Stimulated activated CD8-positive, alpha-beta memory T cell treated with anti-CD3 and anti-CD28 coated beads, Interleukin-7, amount 100 ng/mL, for 4 hours (primary cell): ENCODE measurements at places on chromosomes 5 and 9.

- DNase-seq, result no peak
Observed at GRCh38 chr5:74094096-74094781, 468.2 kb downstream of the ARHGEF28 start.

DNA sequence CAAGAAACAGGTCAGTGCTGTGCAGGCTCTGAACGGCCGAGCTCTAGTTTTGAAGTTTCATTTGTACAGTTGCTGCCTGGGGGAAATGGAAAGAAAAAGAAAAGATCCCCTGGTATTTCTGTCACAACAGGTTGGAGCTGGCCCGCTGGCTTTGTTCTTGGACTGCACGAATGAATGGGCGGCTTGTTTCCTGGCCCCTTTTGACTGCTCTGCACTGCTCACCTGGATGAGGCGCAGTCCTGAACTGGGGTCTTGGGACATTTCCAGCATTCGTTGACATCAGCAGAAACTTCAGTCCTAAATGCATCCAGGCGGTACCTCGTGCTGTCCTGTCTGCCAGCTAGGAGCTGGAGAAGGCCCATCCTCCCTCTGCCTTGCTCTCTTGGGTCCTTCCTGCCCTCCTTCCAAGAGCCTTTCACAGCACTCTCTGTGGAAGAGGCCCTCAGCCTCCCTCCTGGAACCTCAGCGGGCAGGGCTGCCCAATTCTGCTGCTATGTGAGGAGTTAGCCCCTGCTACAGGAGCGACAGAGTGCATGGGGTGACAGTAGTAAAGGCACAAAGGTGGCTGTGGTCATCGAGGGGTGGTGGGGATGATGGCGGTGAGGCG is 189.2 kb downstream of the FSTL4 start:
- no peak for DNase-seq

DNA sequence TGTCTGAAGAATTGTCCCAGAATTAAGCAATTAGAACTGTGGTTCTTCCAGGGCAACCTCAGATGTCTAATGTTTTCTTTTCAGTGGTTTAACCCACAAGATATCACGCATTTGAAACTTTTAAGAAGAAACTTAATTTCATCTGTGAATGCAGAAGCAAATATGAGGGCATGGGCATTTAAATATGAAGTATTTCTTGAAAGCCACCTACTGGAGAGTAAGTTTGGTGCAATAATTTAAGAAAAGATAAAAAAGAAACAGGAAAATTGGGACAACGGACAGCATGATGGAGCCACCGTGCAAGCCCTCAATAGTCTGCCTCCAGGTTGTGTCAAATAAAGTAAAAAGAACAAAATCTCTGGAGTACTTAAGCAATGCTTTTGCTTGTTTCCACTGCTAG is 1.2 kb upstream of the CAPSL start:
- no peak for DNase-seq

- no peak for DNase-seq
Observed at GRCh38 chr5:38295751-38296150, 37.4 kb downstream of the EGFLAM start.

GRCh38 chr9:77018058-77018968 is 1.1 kb upstream of the FOXB2 start:
- DNase-seq, result no peak

DNA sequence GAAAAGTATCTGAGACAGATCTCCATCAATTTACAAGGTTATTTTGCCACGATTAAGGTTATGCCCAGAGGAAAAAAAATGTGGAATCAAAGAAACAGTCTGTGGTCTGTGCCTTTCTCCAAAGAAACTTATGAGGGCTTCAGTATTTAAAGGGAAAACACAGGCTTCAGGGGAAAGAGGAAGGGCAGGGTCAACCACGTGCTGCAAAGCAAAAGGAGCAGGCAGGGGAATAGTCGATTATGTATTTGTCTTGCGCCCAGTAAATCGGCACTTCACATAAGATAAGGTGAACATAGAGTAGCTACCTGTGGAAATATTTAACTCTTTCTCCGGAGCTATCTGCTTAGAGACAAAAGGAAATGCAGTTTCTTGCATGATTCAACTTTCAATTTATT is 343.7 kb downstream of the RAB3C start:
- DNase-seq, result no peak

DNA sequence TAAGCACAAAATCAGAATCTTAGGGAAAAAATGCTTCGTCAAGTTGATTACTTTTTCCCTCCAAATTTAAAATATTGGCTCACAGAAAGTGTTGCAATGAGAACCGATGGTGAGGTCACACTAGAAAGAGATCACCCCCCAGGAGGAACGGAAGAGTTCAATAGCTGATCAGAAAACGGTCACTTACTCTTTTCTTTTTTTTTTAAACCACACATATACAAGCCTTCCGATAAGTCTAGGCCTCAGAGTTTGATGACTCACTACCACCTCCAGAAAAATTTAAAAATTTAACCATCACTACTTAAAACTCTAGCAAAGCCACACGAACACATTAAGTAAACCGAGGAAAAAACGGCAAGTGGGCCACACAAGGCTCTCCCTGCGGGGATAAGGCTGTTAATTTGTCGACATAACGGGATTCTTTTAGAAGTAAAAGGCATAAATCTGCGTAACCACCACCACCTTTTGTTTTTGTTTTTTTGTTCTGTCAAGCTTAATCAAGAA is 1.2 kb downstream of the SURF4 start:
- DNase-seq, result no peak

- DNase-seq, result no peak
Observed at GRCh38 chr5:60672693-60673264, 27.2 kb downstream of the DEPDC1B start.

GRCh38 chr9:109974918-109975276 is 194.9 kb downstream of the PALM2AKAP2 start:
- no peak for DNase-seq

DNA sequence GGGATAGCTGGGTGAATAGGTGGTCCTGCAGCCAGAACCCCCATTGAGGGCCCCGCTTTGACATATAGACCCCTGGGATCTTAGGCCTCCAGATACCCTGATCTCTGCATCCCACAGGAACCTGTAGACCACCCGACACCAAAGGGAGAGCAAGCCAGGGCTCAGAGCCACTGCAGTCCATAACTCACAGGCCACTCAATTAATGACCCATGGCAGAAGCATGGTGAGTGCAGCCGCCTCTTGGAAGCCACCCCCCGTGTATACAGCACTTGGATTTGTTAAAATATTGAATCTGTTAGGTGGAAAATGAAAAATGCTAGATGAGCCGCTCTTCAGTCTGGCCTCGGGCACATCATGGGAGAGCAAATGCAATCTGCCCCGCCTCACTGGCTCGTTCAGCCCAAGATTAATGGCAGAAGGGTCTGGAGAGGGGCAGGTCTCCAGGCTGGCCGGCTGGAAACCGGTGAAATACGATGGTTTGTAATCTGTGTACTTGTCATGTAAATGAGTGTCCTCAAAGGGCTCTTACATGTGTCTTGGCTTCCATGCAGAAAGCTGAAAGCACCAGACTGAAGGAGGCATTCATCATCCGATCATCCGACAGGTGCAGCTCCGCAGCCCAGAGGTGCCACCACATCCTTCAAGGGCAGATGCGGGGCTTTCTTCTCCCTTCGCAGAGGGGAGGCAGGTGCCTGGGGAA is 111.3 kb downstream of the OLFM1 start:
- DNase-seq, result no peak

DNA sequence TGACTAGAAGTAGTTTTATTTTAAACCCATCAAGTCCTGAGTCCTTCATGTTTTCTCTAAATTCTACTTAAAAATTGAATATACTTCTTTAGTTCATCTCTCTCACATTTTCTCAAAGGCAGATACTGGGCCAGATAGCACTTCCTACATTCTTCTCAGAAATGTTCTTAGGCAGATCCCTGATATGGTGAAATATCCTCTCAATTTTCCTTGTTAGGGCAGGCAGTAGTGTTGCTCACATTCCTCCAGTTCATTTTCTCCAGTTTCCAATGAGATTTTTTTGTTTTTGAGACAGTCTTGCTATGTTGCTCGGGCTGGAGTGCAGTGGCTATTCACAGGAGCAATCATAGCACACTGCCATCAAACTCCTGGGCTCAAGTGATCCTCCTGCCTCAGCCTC is 5.7 kb downstream of the GCNT1 start:
- no peak for DNase-seq

DNA sequence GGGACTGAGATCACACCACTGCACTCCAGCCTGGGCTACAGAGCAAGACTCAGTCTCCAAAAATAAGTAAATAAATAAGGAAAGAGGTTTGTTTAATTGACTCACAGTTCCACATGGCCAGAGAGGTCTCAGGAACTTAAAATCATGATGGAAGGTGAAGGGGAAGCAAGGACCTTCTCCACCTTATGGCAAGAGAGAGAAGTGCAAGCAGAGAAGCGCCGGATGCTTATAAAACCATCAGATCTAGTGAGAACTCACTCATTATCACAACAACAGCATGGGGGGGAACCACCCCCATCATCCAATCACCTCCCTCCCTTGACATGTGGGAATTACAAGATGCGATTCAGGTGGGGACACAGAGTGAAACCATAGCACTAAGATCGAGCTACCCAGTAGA is 22.8 kb upstream of the RGMB start:
- DNase-seq, result no peak

DNA sequence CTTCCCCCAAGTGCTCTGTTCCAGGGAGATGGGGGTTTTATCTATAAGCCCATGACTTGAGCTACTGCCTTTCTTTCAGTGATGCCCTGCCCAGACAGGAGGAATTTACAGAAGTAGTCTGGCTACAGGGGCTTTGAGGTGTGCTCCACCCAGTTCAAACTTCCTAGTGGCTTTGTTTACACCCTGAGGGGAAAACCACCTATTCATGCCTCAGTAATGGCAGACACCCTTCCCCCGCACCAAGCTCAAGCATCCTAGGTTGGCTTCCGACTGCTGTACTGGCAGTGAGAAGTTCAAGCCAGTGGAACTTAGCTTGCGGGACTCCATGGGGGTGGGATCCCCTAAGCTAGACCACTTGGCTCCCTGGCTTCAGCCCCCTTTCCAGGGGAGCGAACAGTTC is 154.6 kb downstream of the IZUMO3 start:
- no peak for DNase-seq

- DNase-seq, result no peak
Observed at GRCh38 chr5:77558266-77558665, 66.2 kb upstream of the WDR41 start.

- DNase-seq, result no peak
Observed at GRCh38 chr9:91059713-91060112, 258.1 kb downstream of the SYK start.

- no peak for DNase-seq
Observed at GRCh38 chr5:160649304-160649703, 202.7 kb downstream of the ATP10B start.

DNA sequence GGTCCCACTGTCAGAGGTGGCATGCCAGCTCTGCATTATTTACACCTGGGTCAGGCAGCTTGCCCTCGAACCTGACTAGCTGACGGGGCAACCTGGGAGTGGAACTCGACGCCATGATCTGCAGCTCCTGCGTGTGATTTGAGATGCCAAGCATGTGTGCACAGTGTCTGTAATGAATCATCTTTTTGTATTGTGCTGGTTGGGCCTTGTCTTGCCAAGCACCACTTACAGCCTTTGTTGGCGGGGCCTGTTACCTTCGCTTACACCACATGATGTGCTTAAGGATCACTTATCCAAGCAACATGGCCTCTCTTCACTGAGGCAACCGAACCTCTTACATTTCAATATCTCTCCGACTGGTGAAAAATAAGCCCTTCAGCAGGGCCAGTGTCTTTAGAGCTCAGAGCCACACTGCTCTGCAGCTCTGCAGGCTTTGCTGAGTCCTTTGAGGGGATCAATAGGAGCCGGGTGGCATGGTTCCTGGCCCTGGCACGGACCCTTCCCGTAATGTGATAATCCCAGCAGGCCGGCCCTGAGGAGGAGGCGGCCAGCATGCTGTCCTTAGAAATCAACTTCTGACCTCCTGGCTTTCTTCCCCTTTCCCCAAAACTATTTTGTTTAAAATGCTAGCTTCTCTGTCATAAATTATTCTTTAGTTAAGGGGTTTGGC is 297.7 kb upstream of the CD180 start:
- no peak for DNase-seq

GRCh38 chr9:124248960-124249359 is 8.8 kb upstream of the NEK6 start:
- DNase-seq, result no peak

DNA sequence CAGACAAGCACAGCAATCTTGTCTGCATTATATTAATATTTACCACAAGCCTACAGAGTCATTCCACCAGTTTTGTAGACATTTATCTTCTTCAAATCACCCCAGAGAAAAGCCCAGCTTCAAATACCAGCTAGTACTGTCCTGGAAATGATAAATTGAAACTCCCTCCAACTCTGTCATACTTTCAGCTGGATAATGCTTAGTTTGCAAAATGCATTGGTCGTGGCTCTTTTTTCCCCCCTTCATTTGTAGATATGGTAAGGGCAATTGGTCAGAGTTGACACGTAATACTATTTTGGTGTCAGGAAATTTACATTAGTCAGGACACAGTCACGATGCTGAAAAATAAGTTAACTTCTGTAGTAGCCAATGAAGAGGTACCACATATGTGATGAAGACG is 21.2 kb downstream of the HMHB1 start:
- DNase-seq, result no peak

- DNase-seq, result no peak
Observed at GRCh38 chr9:97412626-97413385, 910 bp downstream of the TDRD7 start.

- no peak for DNase-seq
Observed at GRCh38 chr5:170809551-170809950, 26.0 kb downstream of the GABRP start.

GRCh38 chr9:109855540-109855939 is 75.5 kb downstream of the PALM2AKAP2 start:
- no peak for DNase-seq

- DNase-seq, result no peak
Observed at GRCh38 chr9:78295177-78295575, 1.7 kb upstream of the PSAT1 start.

- DNase-seq, result no peak
Observed at GRCh38 chr5:36657563-36657995, 51.2 kb downstream of the SLC1A3 start.
